ENCODE measurements at places on chromosomes 12 and 14.

DNA sequence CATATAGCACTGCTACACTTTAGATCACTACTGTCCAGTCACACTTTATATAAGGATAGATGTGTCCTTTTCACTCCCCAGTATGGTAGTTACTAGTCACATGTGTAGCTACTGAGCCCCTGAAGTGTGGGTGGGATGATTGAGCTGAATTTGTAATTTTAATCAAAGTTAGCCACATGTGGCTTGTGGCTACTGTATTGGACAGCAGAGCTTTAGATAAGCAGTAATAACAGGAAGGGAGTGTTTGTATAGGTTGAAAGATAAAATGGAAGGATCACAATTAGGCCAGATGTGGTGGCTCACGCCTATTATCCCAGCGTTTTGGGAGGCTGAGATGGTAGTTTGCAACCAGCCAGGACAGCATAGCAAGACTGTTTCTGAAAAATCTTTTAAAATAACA lies 23.5 kb downstream of the NAA30 start:
- no peak for DNase-seq

DNA sequence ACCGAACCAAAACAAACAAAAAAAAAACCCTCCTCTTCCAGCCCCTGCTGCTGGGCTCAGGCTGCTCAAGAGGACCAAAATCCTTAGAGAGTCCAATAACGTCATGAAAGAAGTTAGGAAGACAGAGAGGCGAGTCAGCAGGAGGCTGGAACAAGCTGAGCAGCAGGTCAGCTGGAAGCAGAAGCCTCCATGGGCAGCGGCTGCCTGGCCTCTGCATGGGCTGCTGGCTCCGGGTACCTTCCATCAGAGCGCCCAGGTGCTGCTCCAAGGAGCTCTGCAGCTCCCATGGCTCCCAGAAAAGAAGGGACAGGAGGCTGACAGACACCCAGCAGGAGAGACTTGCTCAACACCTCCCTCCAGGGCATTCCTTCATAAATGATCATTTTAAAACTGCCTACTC lies 3.2 kb upstream of the KRT2 start:
- DNase-seq: no peak

DNA sequence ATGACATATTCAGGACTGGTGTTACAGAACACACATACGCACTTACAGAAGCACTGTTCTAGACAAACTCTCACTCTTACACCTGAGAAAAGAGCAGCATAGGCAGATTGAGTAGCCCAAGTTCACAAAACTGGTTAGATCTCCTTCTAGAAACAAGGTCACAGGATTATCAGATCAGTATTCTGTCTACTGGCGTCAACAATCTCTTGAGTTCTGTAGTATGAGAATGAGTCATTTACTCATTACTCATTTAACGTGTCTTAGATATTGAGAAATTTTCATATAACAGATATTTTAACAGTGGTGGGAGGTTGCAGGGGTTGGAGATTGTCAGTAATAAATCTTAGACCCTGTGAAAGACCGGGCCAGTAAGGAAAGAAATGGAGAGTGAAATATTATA lies 2.8 kb upstream of the TSPAN8 start:
- DNase-seq: no peak

GRCh38 chr12:87603727-87604126 lies 425.5 kb downstream of the C12orf50 start:
- no peak for DNase-seq

- DNase-seq: no peak
These were observed 14.3 kb downstream of the TBX3 start for GRCh38 chr12:114669401-114670290.

- no peak for DNase-seq
These were observed 13.6 kb downstream of the PAPLN start for GRCh38 chr14:73250781-73251500.

DNA sequence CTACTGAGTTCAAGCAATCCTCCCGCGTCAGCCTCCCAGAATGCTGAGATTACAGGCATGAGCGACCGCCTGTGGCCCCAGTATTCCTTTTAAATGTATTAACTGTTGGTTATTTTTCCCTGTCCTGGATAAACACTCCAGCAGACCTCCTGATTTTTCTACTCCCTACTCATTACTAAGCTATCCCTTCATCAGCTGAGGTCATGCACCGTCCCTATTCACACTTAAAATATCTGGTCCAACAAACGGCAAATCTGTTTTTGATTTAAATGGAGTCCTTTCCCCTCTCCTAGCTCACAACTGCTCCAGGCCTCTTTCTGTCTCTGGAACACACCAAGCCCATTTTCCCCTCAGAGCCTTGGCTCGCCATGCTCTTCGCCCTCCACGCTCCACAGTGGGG lies 1003.3 kb upstream of the TMEM132C start:
- no peak for DNase-seq

DNA sequence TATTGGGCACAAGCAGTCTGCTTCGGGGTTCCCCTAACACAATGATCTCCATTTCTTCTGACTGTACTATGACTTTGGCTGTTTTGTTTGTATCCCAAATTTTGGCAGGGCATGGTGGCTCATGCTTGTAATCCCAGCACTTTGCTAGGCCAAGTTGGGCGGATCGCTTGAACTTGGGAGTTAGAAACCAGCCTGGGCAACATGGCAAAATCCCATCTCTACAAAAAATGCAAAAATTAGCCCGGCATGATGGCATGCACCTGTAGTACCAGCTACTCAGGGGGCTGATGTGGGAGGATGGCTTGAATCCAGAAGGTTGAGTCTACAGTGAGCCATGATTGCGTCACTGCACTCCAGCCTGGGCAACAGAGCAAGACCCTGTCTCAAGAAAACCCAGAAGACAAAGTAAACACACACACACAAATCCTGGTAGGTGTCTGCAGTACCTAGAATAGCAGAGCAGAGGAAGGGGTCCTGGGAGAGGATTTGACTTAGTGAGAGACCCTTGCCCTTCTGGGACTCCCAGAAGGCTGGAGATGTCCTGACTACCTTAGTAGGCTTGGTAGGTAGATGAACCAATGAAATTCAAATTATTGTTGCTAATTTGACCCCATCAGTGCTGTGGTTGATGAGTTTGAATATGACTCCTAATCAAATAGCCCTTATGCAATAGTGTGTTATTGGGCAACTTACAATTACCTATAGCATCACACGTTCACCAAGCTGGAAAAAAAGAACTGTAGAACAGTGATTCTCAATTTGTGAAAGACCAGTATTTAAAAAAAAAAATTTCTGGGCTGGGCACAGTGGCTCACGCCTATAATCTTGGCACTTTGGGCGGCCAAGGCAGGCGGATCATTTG lies 6.8 kb upstream of the AEBP2 start:
- DNase-seq: no peak

DNA sequence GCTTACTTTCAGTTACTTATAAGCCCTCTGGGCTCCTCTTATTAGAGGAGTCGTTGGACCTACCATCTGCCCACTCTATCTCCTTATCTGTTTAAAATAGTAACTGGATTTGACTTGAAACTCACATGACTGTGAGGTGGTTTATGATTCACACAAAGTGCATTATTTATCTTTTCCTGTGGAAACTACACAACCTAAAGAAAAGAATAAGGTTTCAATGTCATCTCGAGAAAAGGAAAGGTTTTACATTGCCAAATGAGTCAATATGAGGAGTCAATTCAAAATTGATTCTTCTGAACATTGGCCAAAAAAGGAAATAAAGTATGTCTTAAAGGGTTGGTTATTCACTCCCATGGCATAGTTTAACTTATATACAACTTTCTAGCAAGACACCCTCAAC lies 225.0 kb upstream of the G2E3 start:
- no peak for DNase-seq

DNA sequence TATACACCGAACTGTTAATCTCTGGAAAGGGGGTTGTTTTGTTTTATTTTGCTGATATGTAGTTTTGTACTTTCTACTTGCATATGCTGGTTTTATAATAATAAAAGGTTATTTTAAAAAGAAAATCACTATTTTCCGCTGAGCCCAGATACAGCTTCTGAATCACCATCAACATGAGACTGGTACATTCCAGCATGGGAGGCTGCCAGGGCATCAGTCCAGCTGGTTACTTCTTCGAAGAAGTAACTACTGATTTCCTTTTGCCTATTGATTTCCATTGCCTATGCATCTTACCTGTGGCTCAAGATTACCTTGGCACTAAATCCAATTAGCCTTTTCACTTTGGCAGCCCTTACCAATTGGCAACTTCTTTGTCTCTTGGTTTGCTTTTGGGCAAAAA lies 11.7 kb upstream of the OSBPL8 start:
- DNase-seq: no peak

GRCh38 chr12:45703942-45704341 lies 25.6 kb upstream of the ARID2 start:
- no peak for DNase-seq

- DNase-seq: no peak
These were observed at the start of gene HOXC13 for GRCh38 chr12:53938326-53939140. TSS of gene HOXC13 (plus strand) at chr12:53938831. CDS start at chr12:53938907, 76 bp downstream.
